Smooth muscle cell of the coronary artery (primary cell): ENCODE measurements at places on chromosomes 1 and 21. TPM values are rescaled to one million over a fixed set of nuclear protein-coding genes. Genes with fewer than 3 reads are reported as not detected.

PLCH2 gene
- total RNA-seq: 0.08 TPM in 1 of 2 replicates, not detected in the other

TCEA3 gene
- total RNA-seq: 6.2 and 32.6 TPM in 2 replicates

OR2L5 gene
- total RNA-seq: not detected in 2 replicates

CFAP45 gene
- total RNA-seq: 0.23 and 1.1 TPM in 2 replicates

STX12 gene
- 32.4 and 37.4 TPM in 2 replicates for total RNA-seq

ASTN1 gene
- not detected in 2 replicates for total RNA-seq

KRTAP21-2 gene
- total RNA-seq: not detected in 2 replicates

TEDDM1 gene
- not detected in 2 replicates for total RNA-seq

CD34 gene
- 0.82 and 0.90 TPM in 2 replicates for total RNA-seq

TBCE gene
- total RNA-seq: 15.7 and 20.9 TPM in 2 replicates

CA6 gene
- not detected in 2 replicates for total RNA-seq

WDR64 gene
- total RNA-seq: not detected in 2 replicates

SELL gene
- total RNA-seq: 2.3 TPM in 1 of 2 replicates, not detected in the other

GPA33 gene
- total RNA-seq: not detected in 2 replicates

JAM2 gene
- total RNA-seq: 0.15 and 0.35 TPM in 2 replicates

GNPAT gene
- 20.8 and 40.5 TPM in 2 replicates for total RNA-seq

FCAMR gene
- total RNA-seq: not detected in 2 replicates

MEX3A gene
- total RNA-seq: 0.47 and 4.7 TPM in 2 replicates

CLSTN1 gene
- total RNA-seq: 65.8 and 98.1 TPM in 2 replicates

TMEM269 gene
- 0.12 TPM in 1 of 2 replicates, not detected in the other for total RNA-seq

CRYBG2 gene
- total RNA-seq: not detected in 2 replicates

GPR153 gene
- 2.3 and 17.2 TPM in 2 replicates for total RNA-seq

XCL1 gene
- not detected in 2 replicates for total RNA-seq

BCL2L15 gene
- 0.08 TPM in 1 of 2 replicates, not detected in the other for total RNA-seq

LUZP1 gene
- 8.1 and 26.9 TPM in 2 replicates for total RNA-seq

SLC6A9 gene
- total RNA-seq: 4.6 and 7.5 TPM in 2 replicates

C1orf232 gene
- not detected in 2 replicates for total RNA-seq

CRNN gene
- total RNA-seq: not detected in 2 replicates

TAS1R1 gene
- 0.12 and 0.15 TPM in 2 replicates for total RNA-seq

HSD3B1 gene
- total RNA-seq: not detected in 2 replicates

BMP8B gene
- total RNA-seq: under 0.01 TPM in 1 of 2 replicates, not detected in the other

PARP1 gene
- 75.8 and 95.9 TPM in 2 replicates for total RNA-seq

EPS8L3 gene
- total RNA-seq: not detected in 2 replicates

ACP6 gene
- total RNA-seq: 1.2 and 5.3 TPM in 2 replicates

TLR5 gene
- 1.3 TPM in 1 of 2 replicates, not detected in the other for total RNA-seq

SYCP1 gene
- total RNA-seq: not detected in 2 replicates

CFAP107 gene
- not detected in 2 replicates for total RNA-seq

NCMAP gene
- total RNA-seq: not detected in 2 replicates

DAB1 gene
- total RNA-seq: 0.23 TPM in 1 of 2 replicates, not detected in the other

OR2W3 gene
- not detected in 2 replicates for total RNA-seq

SLC9C2 gene
- total RNA-seq: under 0.01 TPM in 1 of 2 replicates, not detected in the other

SLAMF7 gene
- total RNA-seq: not detected in 2 replicates

HSF2BP gene
- 2.0 TPM in 1 of 2 replicates, not detected in the other for total RNA-seq
